Activated naive CD4-positive, alpha-beta T cell treated with anti-CD3 and anti-CD28 coated beads, Interleukin-2, amount 50 U/mL, for 16 hours (primary cell): ENCODE measurements at places on chromosomes 2 and 18.

GRCh38 chr2:23677836-23678235 lies 249.1 kb downstream of the ATAD2B start:
- no peak for DNase-seq

DNA sequence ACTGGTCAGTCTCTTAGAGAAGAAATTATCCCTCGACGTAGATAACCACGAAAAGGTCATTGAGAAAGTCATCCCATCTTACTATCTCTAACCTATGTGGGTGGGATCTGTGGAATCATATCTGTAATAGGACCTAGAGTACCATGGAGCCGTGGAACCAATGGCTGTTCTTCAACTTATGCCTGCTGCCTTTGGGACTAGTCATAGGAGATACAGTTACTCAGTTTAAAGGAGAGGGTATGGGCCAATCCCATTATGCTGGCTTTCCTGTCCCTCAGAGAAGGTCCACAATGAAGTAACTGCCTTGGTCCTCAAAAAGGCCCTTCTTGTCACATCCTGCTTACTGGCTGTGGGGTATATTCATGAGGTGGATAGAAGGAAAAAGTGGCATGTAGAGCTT lies 77.5 kb downstream of the FEZ2 start:
- DNase-seq = no peak

DNA sequence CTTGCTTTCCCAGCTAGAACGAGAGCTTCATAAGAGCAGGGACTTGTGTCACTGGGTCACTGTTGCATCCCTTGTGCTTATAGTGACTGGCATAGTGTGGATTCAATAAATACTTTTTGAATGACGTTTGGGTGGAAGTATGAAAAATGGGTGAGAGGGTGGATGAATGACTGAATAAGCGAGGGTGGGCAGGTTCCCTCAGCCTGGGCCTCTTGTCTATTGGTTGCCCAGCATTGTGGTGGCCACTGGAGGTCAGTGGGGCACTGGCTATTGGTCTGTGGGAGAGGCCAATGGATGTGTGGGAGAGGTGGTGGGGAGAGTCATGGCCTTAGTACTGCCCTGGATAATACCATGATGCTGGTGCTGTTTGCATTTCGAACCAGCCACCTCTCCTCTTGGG lies 93.8 kb upstream of the SKOR2 start:
- DNase-seq = no peak

DNA sequence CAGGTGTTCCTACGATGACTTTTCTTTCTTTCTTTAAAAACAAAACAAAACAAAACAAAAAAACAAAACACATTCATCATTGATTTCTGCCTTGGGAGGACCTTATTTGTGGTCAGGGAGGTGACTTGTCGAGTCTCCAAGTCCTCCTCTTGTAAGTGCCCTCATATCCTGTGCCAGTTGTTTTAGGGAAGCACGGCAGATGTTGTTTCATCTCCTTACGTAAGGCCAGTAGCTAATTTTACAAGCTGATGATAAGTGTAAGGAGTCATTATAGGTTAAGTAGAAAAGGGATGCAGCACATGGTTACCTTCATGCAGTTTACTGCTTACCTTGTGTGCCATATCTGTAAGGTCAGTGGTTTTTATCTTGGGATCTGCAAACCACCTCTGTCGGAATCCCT lies 52.2 kb downstream of the MRPS9 start:
- no peak for DNase-seq

- peak; percentile 35 for DNase-seq
These were observed 1.1 kb upstream of the PPP3R1 start for GRCh38 chr2:68253219-68254068.

DNA sequence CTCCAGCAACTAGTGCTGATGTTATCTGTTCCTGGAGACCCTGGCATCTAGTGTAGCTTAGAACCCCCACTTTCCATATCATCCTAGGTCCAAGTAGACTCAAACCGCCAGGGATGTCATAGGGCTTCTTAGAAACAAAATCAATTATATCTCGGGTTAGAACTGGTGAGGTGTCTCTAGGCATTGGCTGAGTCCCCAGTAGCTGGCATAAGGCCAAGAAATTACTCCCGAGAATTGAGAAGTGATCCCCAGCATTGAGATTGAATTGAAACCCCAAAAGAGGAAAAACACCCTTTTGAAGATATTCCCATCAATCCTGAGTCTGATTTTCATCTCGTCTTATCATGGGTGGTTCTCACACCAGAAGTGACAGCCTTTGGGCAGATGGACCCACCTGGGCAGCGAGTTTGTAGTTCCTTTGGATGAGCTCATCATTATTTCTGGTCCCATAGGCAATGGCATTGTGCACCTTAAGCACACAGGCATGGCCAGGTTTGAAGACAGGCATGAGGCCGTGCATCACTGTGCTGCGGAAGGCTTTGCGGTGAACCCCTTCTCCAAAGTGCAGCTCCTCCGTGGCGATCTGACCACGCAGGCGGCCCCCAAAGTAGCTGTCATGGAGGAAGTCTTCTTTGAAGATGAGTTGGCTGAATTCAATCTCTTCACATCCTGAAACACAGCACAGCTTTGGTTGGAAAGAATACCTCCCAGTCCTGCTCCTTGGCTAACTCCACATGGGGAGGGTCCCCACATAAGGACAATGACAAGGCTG lies 112.2 kb downstream of the ALPK2 start:
- no peak for DNase-seq

DNA sequence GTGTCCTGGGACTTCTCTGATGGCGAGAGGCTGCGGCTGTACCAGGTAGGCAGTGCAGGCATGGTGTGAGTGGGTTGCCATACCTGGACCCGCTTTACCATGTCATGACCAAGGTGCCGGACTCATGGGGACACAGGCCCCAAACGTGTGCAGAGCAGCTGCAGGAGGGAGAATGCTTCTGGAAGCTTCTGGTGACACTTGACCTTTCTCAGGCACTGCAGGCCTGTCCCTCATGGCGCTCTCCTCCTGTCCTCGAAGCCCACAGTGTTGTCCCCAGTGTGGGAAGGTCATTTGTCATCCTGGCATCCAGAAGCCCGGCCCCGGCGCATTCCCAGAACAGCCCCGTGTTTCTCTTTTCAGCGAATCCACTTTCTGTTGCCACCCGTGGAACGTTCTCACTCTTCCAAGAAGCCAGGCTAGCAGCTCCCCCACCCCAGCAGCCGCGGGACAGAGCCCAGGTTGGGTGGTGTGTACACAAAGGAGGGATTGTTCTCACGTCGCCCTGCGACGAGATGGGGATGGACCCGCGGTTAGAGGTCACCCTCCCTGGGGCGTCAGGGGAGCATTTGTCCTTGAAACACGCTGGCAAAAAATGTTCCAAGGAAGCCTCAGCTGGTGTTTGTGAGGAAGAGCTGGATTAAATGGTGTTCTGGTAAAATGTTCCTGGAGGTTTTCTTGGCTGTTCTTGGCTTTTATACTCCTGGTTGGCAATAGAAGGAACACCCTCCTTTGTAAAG lies 43.7 kb downstream of the SH3BP4 start:
- no peak for DNase-seq

DNA sequence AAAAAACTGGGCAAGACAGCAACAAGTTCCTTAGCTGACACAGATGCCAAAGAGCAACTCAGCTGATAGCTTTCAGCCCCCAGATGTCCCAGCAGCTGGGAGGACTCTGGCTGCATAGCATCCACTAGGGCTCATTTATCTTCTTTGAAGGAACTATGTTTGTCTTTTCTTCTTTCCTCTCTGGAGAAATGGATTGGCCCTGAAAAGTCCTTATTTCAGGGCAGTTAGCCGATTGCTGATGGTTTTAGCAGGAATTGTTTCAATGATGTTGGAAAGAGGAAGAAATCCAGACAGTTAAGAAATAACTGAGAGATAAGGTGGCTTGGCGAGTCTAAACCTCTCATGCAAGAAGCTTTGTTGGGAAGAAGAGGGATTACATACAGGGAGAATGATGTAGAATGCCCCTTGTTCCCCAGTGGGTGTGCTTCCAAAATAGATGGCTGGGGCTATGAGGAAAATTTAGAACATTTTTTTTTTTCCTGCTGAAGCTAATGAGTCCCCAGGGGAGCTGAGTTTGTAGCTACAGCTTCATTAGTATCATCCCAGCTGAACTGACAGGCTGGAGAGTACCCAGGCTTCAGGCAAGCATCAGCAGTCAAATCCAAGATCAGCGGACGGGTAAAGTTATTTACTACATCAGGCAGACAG lies 33.6 kb upstream of the SERPINE2 start:
- no peak for DNase-seq

DNA sequence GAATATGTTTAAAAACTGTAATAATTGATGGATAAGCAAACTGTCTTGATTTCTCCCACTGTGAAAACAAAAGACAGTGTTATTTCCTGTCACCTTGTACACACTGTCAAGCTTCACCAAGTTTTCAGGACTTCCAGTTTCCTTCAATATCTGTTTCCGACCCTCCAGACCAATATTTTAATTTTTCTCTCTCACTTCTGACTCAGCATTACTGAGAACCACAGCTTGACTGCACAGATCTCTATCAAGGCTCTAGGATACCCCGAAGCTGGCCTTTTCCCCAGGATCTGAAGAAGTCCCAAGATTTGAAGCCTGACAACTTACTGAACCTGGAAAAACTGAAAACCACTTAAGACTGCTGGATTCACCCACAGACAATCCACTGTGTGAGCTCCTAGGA lies 13.2 kb upstream of the SULT1C3 start:
- no peak for DNase-seq

DNA sequence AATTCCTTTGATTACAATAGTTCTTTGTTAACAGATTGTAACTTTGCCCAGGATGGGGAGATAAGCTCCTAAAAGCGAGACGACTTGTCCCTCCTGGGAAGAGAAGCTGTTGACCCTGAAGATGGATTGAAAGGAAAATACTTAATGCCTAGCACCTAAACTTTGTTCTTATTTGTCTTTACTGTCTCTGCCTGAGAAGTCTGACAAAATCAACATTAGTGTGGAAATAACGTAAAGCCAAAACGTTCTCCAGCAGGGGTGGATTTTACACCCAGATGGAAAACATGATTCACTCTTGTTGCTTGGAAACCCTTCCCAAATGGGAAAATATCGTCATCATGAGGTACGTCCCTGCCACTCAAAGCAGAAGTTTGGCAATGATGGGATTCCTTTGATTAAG lies 450.1 kb downstream of the SLC4A3 start:
- DNase-seq = no peak

DNA sequence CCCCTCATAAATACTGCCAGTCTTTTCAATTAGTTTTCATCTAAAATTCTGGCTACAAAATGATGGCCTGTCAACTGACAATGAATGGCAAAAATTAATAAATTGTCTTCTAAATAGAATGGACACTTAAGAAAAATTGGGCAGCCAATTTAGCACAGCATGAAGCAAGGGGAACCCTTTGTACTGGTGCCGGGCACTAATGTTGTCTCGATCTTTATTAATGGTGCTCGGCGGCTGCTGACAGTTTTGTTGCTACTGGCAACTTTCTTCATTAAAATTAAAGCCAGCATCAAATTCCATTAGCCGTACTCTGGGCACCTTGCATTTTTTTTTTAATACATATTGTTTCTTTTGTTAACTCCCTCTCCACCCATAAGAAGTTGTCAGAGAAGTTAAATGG lies 309.3 kb downstream of the GBX2 start:
- DNase-seq = no peak

DNA sequence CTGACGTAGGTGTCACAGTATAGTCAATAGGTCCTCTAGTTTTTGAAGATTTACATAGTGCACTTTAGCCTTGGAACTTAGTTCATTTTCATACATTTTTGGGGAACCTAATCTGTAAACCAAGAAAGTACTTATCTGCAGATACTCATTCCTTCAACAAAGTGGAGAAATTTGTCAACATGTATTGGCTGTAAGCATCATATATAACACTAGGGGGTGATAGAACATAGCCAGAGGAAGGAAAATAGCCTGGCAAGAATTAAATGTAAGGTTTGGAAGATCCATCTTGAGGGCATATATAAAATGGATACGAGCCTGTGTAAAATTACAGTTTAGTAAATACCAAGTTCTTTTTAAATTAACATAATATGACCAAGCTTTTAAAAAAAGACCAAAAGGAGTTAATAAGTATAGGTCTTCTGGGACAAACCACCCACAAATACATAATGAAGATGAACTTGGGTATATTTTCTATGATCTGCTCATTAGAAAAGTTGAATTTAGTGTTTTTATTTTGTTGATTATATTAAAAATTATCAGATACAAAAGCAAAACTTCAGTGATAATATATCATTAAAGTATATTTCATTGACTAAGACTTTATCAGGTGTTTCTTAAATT lies 18.2 kb downstream of the RPL37A start:
- DNase-seq = no peak

DNA sequence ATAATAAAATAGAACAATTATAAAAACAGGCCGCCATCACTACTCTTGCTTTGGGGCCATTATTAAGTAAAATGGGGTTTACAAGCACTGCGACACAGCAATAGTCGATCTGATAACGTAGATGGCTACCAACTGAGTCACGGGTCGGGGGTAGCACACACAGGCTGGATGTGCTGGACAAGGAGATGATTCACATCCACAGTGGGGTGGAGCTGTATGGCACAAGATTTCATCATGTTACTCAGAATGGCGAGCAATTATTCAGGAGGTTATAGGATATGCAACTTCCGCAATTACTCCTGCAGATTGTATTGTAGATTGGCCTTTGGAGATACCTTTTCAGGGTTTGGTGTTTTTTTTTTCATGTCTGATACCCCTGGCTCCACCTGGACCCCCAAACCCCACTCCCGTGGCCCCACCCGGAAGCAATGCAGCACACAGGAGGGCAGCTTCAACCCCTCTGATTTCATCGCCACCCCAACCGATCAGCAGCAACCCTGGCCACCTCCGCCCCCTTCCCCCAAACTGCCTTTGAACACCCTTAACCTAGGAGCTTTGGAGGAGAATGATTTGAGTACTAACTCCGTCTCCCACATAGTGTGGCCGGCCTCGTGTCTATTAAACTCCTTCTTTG lies 21.4 kb upstream of the MLPH start:
- DNase-seq = no peak

GRCh38 chr2:76567478-76567877 lies 856.8 kb upstream of the GCFC2 start:
- DNase-seq = no peak

DNA sequence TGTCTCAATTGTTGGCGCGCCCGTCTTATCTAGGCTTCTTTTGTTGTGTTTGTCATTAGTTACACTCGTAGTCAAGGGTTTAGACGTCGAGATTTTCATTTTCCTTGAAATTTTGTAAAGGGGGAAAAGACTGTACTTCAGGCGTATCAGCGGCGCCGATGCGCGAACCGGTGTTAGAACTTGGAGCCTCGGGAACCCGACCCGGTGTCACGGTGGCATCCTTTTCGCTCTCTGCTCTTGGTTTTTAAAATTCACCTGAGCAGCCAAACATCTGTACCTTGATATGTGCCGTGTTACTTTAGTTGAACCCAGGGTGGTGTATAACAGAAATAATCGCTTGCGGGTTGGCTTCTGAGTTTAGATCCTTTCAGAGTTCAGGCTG lies 643 bp downstream of the RMC1 start:
- no peak for DNase-seq

DNA sequence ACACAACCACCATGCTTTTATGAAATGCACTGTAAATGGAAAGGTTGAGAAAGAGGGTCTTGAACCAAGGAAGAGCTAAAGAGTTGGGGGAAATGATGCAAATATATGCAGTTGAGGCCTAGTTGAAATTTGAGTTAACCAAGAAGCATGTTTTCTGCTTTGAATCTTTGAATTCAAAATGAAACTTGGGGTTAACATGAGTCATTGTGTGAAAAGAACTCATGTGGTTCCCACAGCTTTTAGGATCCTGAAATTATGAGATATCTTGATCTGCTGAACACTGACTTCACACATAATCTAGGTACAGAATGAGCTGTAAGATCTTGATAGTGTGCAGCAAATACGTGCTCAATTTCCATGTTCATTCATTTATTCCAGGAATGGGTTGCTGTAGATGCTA lies 422.9 kb upstream of the TRIB2 start:
- no peak for DNase-seq
